Posterior vena cava (tissue), 2 donors: ENCODE measurements at places on chromosomes 13 and 19. TPM values are rescaled to one million over a fixed set of nuclear protein-coding genes. Genes with fewer than 3 reads are reported as not detected.

DPRX gene
- not detected for total RNA-seq

LILRB5 gene
- total RNA-seq: 22.5 TPM

TLE6 gene
- 0.57 TPM for total RNA-seq

DNA sequence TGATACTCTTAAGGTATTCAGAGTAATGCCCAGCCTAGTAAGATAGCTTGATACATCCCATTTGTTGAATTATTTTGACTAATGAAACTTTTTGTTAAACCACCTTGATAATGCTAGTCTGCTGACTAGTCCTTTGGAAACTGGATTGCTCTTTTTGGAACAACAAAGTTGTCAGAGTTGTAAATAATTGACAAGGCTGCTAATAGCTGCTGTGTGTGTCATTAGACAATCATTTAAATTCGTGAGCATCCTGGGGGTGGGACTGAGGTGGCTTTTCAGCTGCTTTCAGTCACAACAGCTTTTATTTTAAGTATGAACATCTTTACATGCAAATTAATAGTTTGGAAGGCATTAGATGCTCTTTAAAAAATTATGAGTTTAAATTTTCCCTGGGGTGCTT is 153.5 kb downstream of the HS6ST3 start:
- no peak for DNase-seq

DNA sequence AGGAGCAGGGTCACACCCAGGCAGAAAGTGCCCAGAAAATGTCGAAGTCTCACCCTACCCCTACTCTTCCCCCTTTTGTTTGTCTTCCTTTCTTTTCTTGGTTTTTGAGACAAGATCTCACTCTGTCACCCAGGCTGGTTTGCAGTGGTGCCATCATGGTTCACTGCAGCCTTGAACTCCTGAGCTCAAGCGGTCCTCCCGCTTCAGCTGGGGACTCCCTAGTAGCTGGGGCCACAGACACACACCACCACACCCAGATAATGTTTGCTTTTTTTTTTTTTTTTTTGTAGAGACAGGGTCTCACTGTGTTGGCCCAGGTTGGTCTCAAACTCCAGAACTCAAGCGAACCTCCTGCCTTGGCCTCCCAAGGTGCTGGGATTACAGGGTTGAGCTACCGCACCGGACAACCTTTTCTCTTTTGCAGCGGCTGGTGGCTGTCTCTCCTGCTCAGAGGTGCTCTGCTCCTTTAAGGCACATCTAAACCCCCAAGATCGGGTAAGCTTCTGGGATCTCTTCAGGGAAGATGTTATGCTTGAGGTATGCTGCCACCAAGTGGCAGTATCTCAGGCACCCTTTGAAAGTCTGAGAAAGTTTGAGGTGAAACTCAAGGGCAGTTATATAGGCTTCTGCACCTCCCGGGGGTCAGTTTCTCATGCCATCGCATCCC is 22.4 kb upstream of the EBI3 start:
- DNase-seq: no peak

DNA sequence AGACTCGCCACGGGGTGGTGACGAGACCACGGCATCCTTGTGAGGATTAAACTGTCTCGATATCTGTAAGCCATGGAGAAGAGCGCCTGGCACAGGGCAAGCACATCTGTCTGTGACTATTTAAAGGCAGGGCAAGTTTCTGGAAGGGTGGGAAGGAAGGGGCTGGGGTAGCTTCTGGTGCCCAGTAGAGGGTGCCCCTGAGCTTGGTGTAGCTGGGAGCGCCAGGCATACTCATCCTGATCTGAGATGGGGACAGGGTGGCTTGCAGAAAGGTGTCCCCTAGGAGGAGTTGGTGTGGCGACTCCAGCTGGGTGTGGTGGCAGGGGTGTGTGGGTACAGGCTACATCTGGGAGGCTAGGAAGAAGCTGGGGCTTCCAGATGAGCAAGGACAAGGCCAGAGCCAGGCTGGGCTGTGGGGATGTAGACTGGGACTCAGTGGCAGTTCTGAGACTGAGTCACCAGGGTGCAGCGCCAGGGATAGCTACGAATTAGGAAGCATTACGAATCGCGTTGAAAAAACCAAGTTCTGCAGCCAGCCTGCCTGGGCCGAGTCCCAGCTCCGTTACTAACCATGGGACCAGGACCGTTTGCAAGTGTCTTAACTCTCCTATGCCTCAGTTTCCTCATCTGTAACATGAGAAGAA is 23.1 kb upstream of the ASPDH start:
- DNase-seq: no peak

DNA sequence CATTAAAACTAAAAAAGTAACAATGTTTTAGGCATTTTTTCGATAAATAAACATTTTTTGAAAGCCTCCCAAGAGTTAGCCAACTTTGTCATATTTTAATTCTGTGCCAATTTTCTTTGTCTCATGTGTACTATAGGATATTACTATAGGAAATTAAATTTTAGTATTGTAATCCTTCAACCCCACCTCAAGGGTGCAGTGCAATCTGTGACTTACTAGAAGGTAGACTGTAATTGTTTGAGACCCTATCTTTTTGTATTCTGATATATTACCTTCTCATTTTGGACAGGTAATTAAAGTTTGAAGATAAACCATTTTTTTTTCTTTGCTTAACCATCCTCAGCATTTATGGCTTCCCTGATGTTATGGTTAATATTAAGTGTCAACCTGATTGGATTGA is 457.8 kb downstream of the PCDH20 start:
- no peak for DNase-seq

DNA sequence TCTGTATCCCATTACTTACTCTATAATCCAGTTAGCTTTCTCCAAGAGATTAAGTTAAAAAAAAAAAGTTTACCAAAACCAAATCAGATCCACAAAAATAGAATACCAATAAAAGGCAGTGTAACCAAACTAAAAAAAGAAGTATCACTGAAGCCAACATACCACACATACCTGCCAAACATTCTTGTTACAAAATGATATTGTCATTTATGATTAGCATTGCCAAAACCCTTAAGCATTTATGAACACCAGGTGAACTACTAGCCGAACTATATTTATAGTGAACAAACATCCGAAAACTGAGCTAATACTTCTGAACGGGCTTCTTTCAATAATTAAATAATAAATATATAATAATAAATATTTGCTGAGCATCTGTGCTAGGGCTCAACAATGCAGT is 59.1 kb upstream of the EEF1AKMT1 start:
- DNase-seq: no peak
